ENCODE measurements at places on chromosomes 6 and 20. TPM values are rescaled to one million over a fixed set of nuclear protein-coding genes. Genes with fewer than 3 reads are reported as not detected.

The BPIFA3 gene
- not detected for total RNA-seq

The MMUT gene
- total RNA-seq, result 17.0 TPM

The OGFR gene
- total RNA-seq, result 60.9 TPM

The UTRN gene
- total RNA-seq, result 132 TPM

The IL17F gene
- not detected for total RNA-seq

The BTN1A1 gene
- total RNA-seq, result not detected

The SLC26A8 gene
- total RNA-seq, result not detected

The PRPF6 gene
- total RNA-seq, result 71.1 TPM

The SMLR1 gene
- total RNA-seq, result not detected

The C2 gene
- 0.93 TPM for total RNA-seq

The LY6G6C gene
- not detected for total RNA-seq

The HLA-DRB1 gene
- total RNA-seq, result 36.3 TPM

The ARFGEF3 gene
- total RNA-seq, result 0.29 TPM

The CGA gene
- not detected for total RNA-seq

The MYMX gene
- not detected for total RNA-seq

The TREM1 gene
- total RNA-seq, result 0.26 TPM

The DNAH8 gene
- 0.03 TPM for total RNA-seq

The RIMS4 gene
- total RNA-seq, result not detected

The FAM217A gene
- total RNA-seq, result not detected

The ERMARD gene
- 31.3 TPM for total RNA-seq

The ZNF311 gene
- 0.31 TPM for total RNA-seq

The CST7 gene
- 51.6 TPM for total RNA-seq

The CNBD2 gene
- 4.2 TPM for total RNA-seq

The GABRR2 gene
- 0.23 TPM for total RNA-seq

The NR2E1 gene
- not detected for total RNA-seq

The LPIN3 gene
- total RNA-seq, result 0.83 TPM

The TSBP1 gene
- not detected for total RNA-seq

The PRKN gene
- total RNA-seq, result 0.31 TPM

The GUCA1A gene
- total RNA-seq, result not detected

The CGAS gene
- total RNA-seq, result 24.6 TPM

The HLA-DMB gene
- 9.6 TPM for total RNA-seq

The ZBTB2 gene
- 21.9 TPM for total RNA-seq

The LAMA2 gene
- not detected for total RNA-seq

The TMEM217 gene
- 3.9 TPM for total RNA-seq

The FLRT3 gene
- total RNA-seq, result not detected

The MAP3K7 gene
- 27.3 TPM for total RNA-seq

The COL20A1 gene
- total RNA-seq, result not detected

The PPDPF gene
- 231 TPM for total RNA-seq

The LYRM4 gene
- 30.2 TPM for total RNA-seq

The GPX5 gene
- not detected for total RNA-seq

The CALHM6 gene
- total RNA-seq, result 15.8 TPM

The STX11 gene
- 9.9 TPM for total RNA-seq

The SLC25A27 gene
- not detected for total RNA-seq

The ZNF391 gene
- total RNA-seq, result 2.2 TPM

The SNX21 gene
- 0.70 TPM for total RNA-seq

The ARMH2 gene
- 2.4 TPM for total RNA-seq

The TPX2 gene
- total RNA-seq, result 108 TPM

The DPPA5 gene
- total RNA-seq, result not detected

The ADGRF1 gene
- not detected for total RNA-seq

The LKAAEAR1 gene
- 0.45 TPM for total RNA-seq

The POU5F1 gene
- not detected for total RNA-seq

The HDGFL1 gene
- total RNA-seq, result not detected
